Activated T-helper 1 cell treated with anti-CD3 and anti-CD28 coated beads, Interleukin-2, amount 50 U/mL, for 16 hours (primary cell): ENCODE measurements at places on chromosomes 13 and 19.
A peak's percentile ranks its signal among the peaks of the same experiment; 100 is the strongest.

- DNase-seq, result peak; percentile 56
Observed at GRCh38 chr19:35643255-35644205, 2.0 kb downstream of the ETV2 start.

GRCh38 chr19:8396563-8397203, 6.5 kb downstream of the RAB11B start:
- DNase-seq, result peak; percentile 44

DNA sequence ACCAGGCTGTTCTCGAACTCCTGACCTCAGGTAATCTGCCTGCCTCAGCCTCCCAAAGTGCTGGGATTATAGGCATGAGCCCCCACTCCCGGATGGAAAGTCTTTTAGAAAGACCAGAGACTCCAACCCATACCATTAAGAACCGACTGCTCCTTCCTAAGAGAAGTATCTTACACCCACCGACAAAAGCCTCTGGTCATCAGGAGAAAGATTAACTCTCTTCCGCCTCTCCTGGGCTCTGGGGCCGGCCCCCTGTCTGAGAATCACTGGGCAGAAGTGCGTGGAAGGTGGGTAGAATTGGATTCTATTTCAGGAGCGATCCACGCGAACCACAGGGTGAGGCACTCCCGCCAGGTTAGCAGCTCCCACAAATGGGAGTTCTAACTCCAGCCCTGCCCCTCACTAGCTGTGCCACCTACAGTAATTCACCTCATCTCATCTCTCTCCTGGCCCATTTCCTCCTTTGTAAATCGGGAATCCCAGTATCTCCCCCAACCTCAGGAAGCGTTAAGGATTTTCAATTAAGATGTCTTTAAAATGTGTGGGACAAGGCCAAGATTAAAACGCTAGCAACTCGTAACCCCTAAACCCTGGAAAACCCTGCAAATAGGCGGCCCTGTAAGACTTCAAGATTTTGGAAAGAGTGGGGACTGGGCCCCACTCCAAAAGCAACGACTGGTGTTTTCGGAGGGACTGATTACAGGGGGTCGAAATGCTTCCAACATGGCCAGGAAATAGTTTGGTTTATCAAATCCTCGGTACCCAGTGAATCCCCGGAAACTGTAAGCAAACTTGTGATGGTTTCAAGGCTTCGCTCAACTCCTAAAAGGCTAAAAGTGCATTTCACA, 1.3 kb downstream of the HNRNPL start:
- DNase-seq, result no peak

DNA sequence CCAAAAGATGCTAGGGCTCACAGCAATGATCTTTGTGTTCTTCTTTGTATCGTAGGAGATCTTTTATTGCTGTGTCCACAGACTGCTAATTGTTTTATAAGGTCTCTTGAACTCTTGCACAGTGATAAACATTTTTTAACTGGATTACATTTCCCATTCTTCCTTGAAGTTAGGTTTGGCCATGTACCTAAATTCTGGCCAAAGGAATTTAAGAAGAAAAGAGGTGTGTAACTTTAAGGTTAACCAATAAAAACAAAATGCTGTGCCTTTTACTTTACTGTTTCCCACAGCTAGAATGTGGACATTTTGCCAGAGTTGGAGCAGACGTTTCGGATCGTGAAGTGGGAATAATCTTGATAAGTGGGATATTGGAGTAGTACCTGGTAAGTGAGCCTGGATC, 82.6 kb upstream of the GPC6 start:
- DNase-seq, result no peak

- DNase-seq, result peak; percentile 22
Observed at GRCh38 chr19:39237200-39238184, 7.3 kb downstream of the IFNL3 start.

- no peak for DNase-seq
Observed at GRCh38 chr19:7257148-7258040, 36.8 kb downstream of the INSR start.

GRCh38 chr13:29067306-29067945, 247.3 kb downstream of the MTUS2 start:
- DNase-seq, result no peak

DNA sequence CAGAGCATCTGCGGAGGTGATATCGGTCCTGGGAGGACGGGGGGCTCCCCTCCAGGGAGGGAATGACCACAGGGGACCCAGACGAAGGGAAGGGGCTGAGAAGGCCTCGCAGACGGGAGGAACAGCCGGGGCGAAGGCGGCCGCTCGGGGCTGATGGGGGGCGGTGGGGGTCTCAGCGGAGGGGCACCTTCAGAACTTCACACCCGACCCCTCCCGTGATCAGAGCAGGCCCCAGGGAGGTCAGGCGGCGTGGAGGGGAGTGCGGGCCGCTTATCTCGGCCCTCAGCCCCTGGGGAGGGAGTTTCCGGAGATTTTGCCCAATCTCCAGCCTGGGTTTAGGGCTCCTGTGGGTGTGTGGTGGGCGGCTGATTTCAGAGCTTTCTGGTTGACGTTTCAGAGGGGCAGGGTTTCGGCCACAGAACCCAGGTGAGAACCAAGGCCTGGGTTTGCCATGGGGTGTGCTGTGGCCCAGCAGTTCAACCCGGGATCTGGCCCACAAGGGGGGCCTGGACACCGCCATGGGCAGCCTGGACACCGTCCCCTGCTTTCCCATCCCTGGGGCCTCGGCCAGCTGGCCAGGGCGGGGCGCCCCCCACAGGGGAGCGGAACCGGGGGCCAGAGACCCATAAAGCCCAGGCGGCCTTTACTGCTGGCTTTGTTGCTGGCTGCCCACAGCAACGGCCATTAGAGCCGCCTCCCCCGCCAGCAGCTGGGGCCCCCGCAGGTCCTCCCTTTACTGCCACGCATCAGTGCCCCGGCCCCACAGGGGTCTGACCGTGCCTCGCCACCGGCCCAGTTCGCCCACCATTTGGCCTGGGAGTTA, 29.0 kb downstream of the ARID3A start:
- DNase-seq, result no peak

- no peak for DNase-seq
Observed at GRCh38 chr19:19402656-19403372, 2.7 kb upstream of the GATAD2A start.

DNA sequence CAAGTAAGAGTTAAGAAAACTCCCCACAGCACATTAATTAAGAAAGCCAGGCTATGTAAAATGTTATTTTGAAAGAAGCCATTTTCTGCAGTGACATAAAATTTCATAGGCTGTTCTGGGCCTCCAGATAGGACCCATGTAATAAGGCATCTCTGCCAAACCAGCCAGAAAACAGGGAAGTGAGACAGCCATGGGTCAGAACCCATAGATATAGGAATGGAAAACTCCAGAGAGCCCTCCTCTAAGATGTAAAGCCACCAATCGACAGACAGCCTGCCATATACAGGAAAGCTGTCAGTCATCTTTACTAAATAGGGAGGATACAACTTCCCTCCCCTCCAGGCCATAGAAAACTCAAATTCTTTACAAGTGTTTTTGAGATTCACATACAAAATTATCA, 493.3 kb downstream of the COG6 start:
- no peak for DNase-seq

DNA sequence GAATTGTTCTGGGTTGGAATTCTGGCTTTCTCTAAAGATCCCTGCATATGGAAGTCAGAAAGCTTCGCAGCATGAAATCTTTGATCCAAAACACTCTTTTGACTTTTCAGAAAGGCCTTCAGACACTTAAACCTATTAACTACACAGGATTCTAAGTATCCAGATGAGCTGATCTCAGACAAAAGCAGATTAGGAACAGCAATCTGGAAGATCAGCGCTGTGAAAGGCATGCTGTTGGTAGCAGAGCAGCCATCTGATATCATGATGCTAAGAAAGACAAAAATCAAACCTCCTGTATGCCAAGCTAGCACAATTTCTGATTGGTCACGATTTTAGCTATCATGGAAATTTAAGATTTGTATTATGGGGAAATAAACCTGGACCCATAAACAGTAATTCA, 589.9 kb downstream of the GPC5 start:
- DNase-seq, result no peak

GRCh38 chr19:307111-307531, 15.9 kb upstream of the PLPP2 start:
- no peak for DNase-seq

DNA sequence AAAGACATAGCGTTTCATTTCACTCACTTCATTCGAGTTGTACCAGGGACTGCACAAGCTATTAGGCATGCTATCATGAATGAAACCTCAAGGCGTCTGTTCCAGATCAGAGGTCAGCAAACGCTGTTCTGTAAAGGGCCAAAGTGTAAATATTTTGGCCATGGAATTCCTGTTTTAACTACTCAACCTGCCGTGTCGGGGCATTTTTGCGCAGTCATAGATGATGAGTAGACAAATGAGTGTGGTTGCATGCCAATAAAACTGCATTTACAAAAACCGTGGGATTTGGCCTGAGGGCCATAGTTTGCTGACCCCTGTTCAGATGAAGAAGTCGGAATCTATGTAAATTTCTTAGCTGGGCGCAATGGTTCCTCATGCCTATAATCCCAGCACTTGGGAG, 6.5 kb downstream of the INSR start:
- DNase-seq, result no peak

DNA sequence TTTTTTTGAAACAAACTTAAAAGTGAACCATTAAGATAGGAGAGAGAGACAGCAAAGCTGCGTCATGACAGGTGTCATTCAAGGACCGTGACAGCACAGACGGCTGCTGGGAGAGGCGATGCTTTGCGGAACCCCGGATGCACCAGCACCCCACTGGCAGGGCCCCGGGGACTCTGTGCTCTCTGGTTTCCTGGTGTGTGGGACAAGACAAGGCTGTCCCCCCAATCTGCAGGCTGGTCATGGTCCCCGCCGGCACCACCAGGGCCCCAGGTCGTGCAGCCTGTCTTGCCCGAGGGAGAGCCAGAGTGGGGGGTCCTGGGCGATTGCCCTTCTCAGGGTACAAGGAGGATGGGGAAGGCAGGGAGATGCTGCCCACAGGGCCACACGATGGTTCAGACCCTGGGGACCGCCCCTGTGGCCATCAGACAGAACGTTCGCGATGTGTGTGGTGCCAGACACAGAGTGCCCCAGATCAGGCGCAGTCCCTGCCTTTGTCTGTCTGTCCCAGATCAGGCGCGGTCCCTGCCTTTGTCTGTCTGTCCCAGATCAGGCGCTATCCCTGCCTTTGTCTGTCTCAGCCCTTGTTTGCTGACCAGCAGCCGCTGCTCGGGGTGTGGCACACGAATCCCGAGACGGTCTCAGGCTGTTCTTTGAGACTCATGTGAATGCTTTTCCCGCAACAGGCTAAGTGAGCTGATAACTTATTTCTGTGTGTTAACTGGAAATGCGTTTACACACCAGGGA, 36.1 kb downstream of the ADPRHL1 start:
- no peak for DNase-seq

DNA sequence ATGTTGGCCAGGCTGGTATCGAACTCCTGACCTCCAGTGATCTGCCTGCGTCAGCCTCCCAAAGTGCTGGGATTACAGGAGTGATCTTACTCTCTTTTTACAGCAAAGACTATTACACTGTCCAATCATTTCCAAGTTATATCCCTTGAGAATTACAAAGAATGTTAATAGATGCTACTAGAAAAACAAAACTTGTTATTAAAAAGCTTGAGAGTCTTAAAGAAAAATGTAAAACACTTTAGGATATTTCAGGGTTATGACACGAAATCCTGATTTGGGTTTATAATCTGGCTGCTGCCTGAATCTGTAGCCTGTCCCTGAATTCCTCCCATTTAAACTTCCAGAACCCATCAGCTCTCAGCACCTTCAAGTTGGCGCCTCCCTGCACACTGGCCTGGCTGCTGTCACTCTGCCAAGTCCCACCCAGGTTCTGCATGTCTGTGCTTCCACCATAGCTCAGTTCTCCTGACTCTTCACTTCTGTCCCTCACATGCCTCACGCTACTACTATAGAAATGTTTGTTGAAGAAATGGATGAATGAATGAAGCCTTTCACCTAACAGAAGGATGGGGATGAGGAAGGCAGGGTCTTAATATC, 55.8 kb upstream of the RFXAP start:
- no peak for DNase-seq

- DNase-seq, result no peak
Observed at GRCh38 chr19:43489310-43489709, 15.2 kb downstream of the PHLDB3 start.

DNA sequence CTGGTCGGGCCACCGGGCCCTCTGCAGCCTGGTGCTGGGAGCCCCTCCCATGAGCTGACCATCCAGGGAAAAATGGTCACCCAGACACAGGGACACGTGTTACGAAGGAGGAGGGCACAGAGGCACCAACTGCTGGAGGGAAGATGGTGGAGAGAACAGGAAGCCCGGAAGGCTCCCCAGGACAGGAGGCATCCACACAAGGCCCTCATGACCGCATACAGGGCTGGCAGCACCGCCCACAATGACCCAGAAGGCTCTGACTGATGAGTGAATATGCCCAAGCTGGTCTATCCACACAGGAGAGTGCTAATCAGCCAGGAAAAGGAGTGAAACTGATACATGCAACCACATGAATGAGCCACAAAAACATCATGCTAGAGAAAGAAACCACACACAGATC, 14.0 kb upstream of the TMEM86B start:
- no peak for DNase-seq

DNA sequence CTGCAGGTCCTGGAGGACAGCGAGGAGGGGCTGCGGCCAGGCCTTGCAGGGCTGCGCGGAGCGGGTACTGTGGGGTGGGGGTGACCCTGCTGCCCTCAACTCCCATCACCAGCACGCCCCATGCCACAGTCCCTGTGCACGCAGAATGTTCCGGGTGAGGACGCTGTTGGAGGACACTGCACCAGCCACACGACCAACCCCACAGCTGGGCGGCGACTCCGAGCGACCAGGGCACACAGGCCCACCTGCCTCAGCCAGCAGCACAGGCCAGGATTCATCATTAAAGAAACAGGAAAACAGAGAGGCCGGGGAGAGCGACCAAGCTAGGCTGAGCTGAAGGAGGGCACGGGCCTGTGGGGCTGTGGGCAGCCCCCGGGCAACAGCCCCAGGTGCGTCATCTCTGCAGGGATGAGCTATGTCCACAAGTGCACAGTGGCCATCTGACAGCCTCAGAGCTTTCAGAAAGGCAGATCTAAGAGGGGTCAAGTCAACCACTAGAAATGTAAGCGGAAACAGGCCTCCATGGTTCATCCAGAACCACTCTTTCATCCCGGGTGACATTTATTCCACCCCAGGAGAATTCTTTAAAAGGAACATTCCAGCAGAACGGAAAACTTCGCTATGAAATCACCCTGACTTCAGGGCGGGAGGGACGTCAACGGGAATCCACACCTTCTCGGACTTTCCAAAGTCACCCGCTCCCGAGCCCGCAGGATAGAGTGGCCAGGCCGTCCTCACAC, 1.5 kb downstream of the GAS6 start:
- peak; percentile 3 for DNase-seq

DNA sequence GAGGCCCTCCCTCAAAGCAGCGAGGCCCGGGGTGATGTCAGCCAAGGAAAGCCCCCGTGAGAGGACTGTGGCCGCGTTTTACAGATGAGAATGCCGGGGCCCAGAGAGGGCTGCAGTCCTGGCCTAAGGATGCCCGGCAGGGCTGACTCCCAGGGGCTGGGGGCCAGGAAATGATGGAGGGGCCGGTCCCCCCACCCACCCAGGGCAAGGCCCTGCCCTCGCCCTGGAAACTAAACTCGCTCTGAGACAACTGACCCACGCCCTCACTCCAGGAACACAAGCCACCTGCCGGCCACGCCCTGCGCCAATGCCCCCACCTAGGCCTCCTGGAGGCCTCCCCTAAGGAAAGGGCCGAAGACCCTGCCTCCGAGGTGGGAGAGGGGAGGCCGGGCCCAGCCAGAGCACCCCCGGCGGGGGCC, 7.2 kb downstream of the ZBTB7A start:
- DNase-seq, result no peak

GRCh38 chr19:30423481-30423880, 51.3 kb downstream of the ZNF536 start:
- DNase-seq, result no peak
